ENCODE measurements at places on chromosomes 5 and 9.

DNA sequence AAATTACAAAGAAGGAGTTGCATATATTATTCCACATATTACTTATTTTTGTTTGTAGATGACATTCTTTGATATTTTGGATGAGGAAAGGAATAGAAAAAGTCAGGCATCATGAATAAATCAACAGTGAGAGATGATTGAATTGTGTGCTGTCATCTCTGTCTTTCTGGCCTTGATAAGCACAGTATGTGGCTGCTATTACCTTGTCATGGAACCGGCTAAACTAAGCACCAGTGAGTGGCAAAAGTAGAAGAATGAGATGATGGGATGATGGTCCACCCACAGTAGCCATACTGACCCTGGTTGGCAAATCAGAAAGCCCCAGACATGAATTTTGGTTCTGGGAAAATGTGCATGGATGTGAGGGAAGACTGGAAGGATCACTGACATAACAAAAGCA lies 361.2 kb upstream of the DMAC1 start:
- no peak for DNase-seq

DNA sequence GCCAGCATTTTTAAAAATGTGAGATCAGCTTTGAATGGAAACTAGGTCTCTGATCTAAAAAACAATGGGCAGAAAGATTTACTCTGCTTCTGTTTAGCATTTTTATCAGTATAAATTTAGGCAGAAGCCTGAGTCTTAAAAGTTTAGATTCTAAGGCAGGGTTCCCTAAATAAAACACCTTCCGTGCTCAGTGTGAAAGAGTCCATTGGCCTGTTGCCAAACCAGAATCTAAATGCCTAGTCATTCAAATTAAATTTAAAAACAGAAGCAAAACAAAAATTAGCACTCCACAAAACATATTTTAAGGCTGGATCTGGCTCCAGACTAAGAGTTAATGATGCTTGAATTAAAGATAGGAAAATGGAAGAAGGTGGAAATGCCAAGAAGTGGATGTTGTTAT lies 4.5 kb downstream of the TYRP1 start:
- no peak for DNase-seq

DNA sequence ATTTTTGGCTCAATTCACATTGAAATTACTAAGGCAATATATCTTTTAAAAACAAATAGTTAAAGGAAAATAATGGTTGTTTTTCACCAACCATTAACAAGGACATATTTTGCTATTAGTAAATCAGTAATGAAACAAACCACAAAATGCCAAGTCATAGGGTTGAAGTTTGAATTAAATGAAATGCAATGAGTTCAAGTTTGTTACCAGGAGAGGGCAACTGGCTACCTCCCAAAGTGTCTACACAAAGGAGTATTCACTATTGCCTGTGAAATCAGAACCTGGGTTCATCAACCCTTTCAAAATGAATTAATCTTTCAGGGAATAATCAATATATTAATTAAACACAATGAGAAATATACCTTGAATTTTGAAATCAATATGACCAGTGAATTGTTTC lies 138.4 kb upstream of the DMRTA1 start:
- no peak for DNase-seq

DNA sequence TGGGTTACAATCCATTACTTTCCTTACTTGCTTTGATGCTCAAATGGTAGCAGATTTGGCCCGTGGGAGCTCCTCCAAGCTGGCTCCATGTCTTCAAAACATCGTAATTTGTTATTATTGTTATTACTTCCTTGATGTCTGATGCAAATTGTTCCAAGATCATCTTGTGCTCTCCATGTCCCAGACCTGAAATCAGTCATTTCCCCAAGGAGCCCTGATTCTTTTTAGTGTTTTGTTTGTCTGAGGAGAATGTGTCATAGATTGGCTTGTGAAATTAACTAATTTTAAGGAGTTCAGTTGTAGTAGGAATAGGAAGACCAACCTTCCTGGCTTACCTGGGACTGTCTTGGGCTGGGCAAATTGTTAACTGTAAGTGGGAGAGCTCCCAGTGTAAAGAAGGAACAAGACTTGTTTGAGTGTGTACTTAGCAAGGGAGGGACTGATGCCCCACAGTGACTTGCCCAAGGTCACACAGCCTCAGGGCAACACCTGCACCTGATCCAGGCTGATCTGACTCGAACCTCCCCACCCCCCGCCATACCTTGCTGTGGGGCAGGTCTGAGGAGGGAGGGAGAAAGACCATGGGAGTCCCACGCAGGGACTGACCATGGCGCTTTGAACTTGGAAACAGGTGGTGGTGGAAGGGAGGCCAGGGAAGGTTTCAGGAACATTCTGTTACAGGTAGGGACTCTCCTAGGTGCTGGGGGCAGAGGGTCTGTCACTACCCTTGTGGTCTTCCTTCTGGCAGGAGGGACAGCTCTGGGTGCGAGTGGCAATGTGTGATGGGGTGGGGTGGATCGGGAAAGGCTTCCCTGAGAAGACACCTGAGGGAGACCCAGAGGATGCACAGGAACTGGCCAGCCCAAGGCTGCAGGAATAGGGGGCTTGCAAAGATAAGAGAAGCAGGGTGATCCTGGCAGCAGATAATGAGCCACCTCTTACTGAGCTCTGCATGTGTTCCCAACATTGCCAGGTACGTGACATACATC lies 2.7 kb upstream of the BICD2 start:
- no peak for DNase-seq

DNA sequence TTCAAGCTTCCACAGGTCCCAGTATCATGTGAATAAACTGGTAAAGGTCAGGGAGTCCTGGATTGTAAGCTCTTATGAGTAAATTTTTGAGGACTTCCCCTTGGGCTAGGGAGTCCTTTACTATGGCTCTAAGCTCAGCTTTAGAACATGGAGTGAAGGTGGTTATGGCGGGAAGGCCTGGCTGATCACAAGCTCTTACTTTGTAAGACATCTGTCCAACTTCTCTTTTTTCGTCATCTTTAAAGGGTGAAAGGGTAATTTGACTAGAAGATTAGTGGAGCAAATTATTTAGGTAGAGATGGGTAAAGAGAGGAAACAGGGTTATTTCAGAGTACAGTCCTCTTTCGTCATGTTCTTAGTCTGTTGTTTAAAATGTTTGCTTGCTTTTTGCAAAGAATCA lies 155.4 kb downstream of the AOPEP start:
- no peak for DNase-seq

DNA sequence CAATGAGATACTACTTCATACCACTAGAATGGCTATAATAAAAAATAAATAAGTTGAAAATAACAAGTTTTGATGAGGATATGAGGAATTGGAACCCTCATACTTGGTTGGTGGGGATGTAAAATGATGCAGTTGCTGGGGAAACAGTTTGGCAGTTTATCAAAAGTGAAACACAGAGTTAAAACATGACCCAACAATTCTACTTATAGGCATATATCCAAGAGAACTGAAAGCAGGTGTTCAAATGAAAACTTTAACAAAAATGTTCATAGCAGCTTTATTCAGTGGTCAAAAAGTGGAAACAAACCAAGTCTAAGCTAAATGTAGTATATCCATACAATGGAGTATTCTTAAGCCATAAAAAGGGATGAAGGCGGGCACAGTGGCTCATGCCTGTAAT lies 13.1 kb upstream of the LHFPL2 start:
- no peak for DNase-seq

DNA sequence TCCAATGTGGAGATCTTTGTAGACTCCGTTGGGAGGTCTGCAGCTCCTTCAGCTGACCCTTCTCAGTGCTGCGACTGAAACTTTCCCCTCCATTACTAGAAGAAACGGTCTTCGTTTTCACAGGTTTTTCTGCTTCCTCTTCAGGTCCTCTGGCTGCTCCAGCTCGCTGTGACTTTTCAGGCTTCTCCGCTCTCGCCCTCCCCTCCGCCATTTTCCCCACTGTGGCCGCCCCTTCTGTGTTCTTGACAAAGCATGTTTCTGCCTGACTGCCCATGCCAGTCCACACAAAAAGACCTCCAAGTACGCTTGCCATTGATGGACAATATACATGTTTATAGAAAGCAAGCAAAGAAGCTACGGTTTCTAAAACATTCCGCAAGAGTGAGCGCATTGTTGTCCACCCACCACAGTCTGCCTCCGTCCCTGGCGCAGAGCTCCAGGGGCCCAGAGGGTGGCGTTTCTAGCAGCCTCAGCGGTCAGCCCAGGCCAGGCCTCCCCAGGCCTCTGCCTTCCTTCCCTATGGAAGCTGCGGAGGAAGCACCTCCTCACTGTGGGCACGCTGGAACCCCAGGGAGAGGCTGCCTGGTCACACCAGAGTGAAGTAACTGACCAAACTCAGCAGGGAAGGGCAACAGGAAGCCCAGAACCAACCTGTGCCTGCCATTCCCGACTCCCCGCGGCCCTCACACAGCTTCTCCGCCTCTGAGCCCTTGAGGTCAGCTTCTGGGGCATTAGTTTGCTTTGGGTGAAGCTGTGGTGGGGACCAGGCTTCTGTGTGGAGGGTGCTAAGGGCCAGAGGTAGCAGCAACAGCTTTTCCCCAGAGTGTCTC lies 19.9 kb upstream of the S1PR3 start:
- no peak for DNase-seq

DNA sequence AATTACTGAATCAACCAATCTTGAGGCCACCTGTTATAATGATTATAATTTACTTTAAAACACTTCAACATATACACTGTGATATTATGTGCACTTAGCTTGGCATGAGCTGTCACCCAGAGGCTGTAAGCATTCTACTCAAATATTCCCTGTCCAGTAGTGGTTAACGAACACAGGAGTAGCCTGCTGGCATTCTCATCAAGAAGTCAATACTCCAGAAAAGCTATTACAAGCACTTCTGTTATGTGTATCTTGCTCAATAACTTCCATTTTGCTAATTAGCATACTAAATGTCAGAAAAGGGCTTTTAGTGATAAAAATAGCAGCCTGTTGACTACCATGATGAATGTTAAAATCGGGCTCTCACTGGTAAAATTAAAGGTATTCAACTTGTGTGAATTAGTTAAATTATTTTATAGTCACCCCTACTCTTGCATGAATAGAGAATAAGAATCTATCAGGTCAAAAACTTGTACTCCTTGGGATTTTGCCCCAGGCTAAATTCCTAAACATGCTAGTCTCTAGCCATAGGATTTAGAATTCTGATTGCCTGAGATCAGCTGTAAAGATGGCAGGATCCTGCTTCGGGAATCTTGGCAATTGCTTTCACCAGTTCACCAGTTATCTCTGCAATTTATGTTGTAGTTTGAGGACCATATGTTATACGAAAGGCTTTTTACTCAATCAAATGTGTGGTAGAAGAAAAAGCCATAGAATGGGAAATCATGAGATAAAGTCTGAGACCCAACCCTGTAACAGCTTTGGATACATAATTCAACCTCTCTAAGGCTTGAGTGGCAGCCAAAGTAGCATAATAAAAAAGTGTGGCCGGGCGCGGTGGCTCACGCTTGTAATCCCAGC lies 43.4 kb upstream of the PAM start:
- no peak for DNase-seq

DNA sequence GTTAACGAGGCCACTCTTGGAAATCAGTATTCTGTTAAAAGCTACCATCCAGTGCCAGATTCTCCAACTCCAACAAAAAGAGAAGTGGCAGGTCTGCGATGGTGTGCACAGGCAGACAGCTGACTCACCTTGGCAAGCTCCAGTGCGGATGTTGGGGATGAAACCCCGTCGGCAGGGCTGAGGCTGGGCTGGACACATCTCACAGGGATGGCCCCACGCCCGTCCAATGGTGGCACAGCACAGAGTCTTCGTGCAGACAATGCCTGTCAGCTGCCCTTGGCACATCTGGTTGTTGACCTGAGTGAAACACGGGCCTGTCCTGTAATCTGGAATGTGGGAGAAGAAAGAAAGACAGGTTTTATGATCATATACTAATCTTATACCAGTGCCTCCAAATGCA lies 73.4 kb downstream of the FBN2 start:
- DNase-seq, result no peak

DNA sequence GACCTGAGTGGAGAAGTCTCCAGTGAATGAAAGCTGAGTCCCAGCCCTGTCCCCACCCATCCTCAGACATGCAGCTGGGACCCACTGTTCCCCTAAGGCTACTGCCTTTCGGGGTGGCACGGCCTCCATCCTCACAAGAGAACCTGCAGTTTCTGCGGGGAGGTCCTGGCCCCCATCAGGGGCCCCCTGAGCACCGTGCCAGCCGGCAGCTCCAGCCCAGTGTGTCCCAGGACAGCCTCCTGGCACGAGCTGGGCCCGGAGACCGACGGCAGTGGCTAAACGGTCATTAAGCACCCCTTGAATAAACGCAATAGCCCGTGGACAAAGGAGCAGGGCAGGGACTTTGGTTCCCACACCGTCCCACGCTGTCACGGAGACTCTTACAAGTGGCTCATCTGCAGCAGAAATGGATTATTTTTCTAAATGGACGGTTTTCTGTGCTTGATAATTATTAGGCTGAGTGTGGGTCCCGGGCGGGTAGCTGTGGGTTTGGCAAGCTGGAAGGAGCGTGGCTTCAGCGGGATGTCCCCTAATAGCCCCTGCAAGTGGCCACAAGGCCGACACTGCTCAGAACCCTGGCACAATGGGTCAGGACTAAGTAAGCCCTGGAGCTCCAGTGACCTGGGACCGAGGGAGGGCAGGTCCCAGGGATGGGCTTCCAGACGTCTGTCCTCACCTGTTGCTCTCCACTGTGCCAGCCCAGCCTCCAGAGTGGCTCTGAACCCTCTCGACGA lies 17.4 kb downstream of the FAM78A start:
- no peak for DNase-seq

Measured in stimulated activated CD4-positive, alpha-beta T cell treated with anti-CD3 and anti-CD28 coated beads, TNF-alpha, amount 100 ng/mL, for 4 hours (primary cell).